ENCODE measurements at places on chromosomes 1 and 21. TPM values are rescaled to one million over a fixed set of nuclear protein-coding genes. Genes with fewer than 3 reads are reported as not detected.
A peak's percentile ranks its signal among the peaks of the same experiment; 100 is the strongest.

PEAR1 gene
- polyA plus RNA-seq = 1.7 TPM

OR2M3 gene
- polyA plus RNA-seq = not detected

MRAP gene
- polyA plus RNA-seq = not detected

NOS1AP gene
- polyA plus RNA-seq = 0.03 TPM

DNA sequence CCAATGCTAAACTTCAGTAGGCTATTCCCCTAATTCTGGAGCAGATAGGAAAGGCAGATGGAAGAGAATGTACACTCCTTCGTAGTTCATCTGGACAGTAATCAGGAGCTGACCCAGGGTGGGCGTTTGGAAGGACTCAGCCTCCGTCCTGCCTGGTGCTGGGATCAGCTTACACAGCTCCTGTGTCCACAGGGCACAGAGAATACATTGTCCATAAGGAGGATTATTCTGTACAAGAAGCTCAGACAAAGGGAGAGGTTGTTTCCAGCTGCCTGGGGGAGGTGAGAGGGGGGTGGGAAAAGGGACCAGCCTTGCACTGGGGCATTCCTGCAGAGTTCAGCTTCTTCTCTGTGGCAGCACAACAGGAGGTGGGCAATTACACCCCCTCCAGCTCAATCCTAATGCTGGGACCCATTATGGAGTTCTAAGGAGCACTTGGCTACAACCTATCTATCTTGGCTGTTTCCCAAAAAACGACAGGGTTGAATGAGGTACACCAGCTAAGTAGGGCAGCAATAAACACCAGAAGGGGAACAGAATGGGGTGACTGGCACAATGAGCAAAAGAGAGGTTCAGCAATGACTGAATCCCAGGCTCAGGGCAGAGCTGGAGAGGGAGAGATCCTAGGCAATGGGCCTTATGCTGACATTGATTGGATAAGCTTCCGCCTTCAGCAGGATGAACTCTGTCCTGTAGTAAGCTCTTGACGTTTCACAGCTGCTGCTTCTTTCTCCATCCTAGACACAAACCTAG lies 7.4 kb downstream of the MED8 start:
- no peak for DNase-seq

DNA sequence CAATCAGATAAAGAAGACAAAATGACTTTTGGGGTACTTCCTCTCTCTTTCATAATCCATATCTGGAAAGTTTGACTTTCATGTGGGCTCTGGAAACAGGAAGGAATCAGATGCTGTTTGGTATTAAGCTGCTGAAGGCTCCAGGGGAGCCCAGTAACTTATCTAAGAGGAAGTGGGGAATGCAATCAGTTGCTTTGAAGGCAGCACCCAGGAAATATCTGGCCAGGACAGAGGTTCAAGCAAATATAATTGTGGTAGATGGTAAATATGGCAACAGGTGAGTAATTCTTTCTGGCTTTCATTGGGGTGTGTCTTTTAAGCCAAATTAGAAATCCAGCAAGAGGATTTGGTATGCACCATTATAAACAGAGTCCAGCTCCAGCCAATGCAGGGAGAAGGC lies 44.4 kb downstream of the COLGALT2 start:
- no peak for DNase-seq

DNA sequence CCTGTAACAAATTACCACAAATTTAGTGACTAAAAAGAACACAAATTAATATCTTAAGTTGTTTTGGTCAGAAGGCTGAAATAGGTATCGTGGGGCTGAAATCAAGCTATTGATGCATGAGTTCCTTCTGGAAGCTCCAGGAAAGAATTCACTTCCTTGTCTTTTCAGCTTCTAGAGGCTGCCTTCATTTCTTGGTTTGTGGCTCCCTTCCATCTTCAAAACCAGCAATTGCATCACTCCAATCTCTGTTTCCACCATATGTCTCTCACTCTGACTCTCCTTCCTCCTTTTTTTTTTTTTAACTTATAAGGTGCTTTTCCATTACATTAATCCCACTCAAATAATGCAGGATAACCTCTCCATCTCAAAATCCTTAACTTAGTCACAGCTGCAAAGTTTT lies 78.4 kb downstream of the OLFM3 start:
- no peak for DNase-seq

DNA sequence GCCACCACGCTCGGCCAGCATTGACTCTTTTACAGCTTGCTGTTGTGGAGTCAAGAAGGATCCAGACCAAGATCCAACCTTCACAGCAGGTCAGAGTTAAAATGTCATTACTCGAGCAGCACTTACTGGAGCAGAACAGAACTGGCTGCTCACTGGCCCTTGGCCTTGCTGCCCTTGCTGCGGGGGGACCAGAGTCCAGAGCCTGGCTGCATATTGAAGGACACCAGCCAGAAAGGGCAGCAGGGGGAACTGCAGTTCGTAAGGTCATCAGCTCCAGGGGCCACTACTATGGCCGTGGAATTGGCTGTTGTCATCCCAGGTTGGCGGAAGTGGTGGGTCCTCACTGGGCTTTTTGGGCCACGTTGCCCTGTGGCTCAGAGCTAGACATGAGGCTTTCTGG lies 15.3 kb upstream of the GPR137B start:
- DNase-seq = no peak

- DNase-seq = no peak
These were observed 239.6 kb upstream of the DUSP10 start for GRCh38 chr1:221981461-221981860.

GRCh38 chr21:20703112-20703767 lies 295.0 kb upstream of the NCAM2 start:
- DNase-seq = no peak

GRCh38 chr1:118300808-118301207 lies 115.8 kb upstream of the SPAG17 start:
- no peak for DNase-seq

- DNase-seq = no peak
These were observed 50.8 kb upstream of the COL24A1 start for GRCh38 chr1:86207323-86207722.

GRCh38 chr1:51044834-51045233 lies 57.2 kb upstream of the C1orf185 start:
- peak; percentile 20 for DNase-seq

DNA sequence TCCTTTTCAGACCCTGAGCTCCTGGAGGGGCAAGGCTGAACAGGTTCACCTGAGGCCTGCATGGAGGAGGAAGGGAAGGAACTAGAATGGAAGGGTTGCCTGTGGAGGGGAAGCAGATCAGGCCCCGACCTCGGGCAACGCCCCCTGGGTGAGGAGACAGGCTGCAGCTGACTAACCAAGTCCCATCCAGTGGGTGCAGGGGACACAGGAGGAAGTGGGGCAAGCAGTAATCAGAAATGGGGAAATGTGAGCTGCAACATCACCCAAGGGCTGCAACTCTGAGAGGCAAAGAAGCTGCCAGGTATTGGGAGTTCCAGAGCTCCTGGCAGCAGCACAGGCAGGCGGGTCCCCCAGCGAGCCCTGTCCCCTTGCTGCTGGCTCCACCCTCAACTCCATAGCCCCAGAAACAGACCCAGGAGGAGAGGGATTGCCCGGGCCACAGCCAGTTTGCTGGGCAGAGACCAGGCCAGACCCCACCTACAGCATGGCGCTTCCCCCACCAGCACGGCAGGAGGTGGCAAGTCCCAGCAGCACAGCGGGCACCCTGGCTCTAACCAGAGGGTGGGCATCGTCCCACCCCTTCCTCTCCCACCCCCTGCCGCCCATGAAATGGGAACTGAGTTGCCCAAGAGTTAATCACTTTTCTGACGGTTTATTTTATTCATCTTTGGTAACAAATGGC lies 38.5 kb downstream of the MRPL37 start:
- peak; percentile 24 for DNase-seq

DNA sequence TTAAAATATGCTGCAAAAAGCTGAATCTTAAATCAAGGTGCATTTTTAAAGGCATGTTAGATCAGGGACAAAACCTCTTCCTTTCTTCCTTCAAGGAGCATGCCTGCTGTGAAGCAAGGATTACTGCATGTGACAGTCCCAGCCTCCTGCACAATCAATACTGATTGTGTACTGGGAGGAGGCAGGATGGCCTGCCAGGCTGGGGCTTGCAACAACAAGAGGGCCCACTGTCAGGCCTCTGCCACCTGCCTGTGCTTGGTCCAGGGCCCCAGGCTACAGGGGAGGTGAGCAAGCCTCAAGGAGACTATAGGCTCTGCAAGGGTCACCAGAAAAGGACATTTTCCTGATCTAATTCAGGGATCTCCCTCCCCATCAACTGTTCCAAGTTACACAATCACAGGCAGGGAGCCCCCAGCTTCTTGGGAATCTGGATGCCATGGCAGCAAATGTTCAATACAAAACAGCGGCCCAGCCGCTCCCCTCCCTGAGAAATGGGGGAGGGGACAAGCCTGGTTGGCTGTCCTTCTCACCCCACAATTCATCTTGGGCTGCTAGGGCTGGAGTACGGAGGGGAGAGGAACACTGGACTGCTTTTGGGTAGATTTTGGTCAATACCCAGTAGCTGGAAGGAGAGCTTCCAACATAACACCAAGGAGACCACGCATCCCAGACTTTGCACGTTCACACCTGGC lies 76.7 kb downstream of the SSBP3 start:
- DNase-seq = no peak

DNA sequence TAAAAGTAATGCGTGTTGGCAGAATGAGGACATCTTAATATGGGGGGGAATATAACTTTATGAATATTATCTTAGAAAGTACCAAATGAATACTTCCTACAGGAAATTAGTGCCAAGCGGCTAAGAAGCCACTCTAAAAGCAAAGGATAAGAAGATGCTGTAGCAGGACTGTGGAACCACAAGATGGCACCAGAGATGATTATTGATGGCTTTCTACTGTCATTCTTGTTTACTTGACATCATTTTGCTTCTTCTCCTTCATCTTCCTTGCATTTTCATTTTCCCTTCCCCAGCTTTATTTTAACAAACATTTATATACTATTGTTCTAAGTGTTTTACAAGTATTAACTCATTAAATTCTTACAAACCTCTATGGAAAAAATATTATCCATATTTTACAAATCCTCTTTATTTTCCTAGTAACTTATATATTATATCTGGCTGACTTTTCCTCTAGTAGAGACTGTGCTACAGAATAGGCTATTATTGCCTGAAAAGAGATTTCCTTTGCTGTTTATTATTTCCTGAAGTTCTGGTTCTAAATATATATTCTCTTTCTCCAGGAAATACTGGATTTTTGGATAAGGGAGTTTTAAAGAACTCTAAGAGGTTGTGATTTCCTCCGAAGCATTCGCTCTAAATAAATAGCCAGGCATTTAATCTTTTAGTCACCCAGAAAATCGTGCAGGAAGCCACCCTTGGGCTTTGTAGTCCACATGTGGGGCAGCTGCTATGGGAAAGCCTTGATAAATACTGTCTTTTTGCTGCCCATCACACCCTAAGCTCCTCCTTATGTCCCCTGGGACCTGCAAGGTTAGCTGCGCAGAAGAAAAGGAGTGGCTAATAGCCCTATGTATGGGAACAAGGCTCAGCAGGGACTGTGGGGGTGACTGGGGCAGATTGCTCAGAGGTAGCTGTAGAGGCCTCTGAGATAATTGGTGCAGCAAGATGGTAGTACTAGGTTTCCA lies 69.8 kb downstream of the TPR start:
- peak; percentile 47 for DNase-seq

- DNase-seq = no peak
These were observed 4.8 kb downstream of the ACP6 start for GRCh38 chr1:147665521-147665920.

DNA sequence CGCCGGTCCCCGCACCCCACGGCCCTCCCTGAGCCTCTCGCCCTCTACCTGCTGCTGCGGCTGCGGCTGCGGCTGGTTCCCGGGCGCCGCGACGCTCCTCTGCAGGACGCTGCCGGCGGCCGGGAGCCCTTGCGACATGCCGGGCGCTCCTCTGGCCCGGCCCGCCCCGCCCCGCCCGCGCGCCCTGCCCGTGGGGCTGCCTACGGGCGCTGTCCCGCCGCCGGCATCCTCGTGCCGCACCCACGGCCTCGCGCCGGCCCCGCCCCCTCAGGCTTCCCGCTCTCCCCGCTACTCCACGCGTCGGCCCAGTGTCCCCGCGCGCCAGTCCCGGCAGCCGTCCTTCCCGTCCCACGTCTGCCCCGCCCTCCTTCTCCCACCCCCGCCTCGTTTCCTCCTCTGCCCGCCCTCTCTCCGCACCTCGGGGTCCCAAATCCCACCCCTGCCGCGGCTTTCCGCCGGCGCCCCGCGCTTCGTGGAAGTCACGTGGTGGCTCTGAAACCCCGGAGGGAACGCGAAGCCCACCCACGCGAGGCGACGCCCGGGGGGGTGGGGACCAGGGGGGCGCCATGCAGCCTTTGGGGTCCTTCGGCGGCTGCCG lies at the start of gene BATF3:
BATF3 (minus strand) TSS at position 216 of the 598 bp plus-strand sequence; CDS start at position 138, 78 bp downstream.
- DNase-seq = peak; percentile 73

DNA sequence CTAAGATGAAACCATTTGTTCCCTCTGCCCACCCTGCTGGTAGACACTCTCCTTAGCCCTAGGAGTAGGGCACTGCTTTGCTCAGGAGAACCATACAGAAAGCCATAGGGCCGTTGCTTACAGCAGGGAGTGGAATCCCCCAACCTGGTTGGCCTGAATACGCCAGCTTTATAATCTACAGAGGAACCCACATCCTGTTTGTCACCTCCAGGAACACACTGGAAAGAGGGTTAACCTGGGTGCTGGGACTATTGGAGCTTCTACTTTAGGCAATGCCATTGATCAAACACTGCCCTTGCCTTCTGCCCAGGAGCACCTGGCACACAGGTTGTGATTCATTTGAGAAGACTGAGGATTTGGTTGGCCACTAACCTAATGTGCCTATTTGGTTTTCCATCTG lies 124.8 kb downstream of the TNR start:
- DNase-seq = no peak

GRCh38 chr1:71351438-71351837 lies 270.6 kb upstream of the ZRANB2 start:
- DNase-seq = no peak

DNA sequence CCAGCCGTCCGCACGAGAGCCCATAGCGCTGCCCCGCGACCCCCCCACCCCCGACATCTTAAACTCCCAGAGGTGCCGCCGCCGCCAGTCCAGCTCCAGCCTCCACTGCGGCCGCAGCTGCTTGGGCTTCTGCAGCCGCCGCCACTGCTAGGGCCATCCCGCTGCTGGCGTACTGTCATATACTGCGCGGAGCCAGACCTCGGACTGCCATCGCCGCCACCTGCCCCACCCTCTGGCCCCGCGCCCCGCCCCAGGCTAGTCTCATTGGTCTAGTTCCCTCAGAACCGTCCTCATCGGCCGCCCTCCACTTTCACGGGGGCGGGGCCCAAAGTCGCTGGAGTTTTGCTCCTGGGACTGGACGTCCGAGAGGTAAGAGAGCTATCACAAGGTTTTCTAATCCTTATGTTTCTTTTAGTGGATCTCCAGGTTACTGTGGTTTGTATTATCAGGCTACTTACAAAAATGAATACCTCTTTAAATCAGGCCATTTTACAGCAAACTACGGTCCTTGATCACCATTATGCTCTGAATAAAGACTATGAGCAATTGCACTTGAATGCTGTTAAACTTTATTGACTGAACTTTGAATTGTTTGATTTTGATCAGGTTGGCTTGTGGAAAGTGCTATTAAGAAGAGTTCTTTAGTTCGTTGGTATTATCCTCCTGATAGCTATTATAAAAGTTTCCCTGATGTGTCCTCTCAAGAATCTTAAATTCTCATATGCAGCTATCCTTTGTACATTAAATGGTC lies 2.8 kb upstream of the CD1D start:
- peak; percentile 54 for DNase-seq

GRCh38 chr1:36497207-36497606 lies 14.5 kb upstream of the CSF3R start:
- no peak for DNase-seq
